ENCODE measurements at places on chromosomes 4 and X.

DNA sequence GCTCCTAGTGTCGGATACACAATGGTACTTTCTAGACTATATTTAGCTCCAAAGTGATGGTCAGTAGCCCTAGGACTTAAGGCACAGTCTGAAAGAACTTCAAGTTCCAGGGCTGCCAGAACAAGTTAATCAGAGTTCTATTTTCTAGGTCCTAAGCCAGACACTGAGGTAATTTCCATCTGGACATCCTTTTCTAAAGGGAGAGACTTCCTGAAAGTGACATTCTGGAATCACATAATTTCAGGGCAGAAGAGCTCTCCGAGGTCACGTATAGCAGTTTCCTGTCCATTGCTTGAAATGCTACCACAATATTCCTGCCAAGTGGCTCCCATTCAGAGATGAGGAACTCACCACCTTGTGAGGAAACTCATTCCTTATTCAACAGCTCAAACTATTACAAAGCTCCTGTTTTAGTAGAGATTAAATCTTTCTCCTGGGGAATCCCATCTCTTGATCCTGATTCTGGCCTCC lies 117.9 kb downstream of the COL25A1 start:
- peak; percentile 18 for DNase-seq

DNA sequence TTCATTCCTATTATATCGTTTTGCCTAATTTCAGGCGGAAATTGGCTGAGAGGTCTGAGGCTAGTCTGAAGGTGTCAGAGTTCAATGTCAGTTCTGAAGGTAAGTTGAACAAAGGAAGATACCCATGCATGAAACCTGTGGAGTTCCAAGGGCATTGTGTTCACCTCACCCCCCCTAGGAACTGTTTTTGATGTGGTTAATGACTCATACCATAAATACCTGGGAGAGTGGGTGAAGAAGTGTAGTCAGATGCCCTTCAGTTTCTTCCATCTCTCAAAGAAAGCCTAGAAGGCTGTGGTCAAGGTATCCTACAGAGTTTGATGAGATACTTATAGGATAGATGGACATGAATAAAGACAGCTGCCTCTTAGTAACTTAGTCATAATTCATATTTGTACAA lies 2.7 kb downstream of the UTP14A start:
- no peak for DNase-seq

DNA sequence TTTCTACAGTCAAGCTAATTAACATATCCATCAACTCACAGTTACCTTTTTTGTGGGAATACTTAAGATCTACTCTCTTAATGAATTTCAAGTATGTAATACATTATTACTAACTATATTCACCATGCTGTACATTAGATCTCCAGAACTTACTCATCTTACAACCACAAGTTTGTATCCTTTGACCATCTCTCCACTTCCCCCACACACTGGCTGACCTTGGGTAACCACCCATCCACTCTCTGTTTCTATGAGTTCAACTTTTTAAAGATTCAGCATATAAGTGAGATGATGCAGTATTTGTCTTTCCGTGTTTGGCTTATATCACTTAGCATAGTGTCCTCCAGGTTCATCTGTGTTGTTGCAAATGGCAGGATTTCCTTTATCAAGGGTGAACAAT lies 30.5 kb upstream of the MAGED1 start:
- no peak for DNase-seq

GRCh38 chrX:11588097-11588496 lies 77.6 kb downstream of the ARHGAP6 start:
- DNase-seq: no peak

DNA sequence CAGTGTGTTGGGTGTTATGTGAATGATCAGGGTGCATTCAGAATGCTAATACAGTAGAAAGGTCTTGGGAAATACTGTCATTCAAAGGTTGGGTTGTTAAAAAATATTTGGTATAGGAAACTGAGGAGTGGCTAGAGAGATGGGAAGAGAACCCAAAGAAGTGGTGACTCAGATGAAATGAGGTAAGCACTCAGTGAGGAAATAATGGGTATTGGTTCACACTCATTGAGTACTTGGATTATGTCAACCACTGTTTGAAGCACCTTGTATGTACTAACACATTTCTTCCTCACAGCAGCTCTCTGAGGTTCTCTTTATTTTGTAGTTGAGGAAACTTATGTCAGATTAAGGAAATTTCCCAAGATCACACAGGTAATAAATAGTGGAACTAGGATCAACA lies 40.8 kb upstream of the NUDT6 start:
- DNase-seq: peak; percentile 12

GRCh38 chr4:113636877-113637276 lies 124.7 kb downstream of the CAMK2D start:
- DNase-seq: peak; percentile 65

DNA sequence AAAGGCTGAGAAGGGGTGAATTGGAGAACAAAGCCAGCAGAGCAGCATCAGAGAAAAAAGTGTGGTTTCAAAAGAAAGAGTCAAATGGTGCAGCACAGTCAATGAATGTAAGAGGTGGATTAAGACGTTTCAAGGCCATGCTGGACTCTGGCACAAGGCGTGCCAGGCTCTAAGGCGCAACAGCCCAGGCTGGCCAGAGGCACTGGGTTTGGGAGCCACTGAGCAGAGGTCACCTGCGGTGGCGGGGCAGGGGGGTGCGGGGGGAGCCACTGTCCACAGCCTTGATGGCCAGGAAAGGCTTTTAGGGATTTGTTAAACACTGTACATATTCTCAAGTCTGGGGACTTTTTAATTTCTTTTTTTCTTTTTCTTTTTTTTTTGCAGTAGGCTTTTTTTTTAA lies 222.5 kb upstream of the FAT1 start:
- DNase-seq: no peak

DNA sequence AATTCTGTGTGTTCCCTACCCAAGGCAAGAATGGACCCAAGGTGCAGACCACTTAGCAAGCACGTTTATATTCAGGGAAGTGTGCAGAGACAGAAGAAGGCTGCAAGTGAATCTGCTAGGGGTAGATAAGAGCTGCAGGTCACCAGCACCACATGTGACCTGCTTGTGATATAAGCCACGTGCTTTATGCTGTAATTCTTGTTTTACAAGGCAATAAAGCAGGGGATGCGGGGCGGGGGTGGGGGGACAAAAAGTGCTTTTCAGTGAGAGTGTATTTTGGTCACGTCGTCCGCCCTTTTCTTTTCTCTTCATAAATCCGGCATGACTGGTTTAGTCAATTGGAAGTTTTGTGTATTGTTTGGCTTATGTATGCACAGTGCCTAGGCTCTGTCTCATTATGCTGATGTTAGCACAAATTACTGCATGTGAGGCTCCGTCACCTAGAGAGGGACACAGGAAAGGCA lies 192.7 kb downstream of the RBMX2 start:
- DNase-seq: no peak

- no peak for DNase-seq
Observed at GRCh38 chr4:7795983-7796382, 143.7 kb downstream of the AFAP1 start.

DNA sequence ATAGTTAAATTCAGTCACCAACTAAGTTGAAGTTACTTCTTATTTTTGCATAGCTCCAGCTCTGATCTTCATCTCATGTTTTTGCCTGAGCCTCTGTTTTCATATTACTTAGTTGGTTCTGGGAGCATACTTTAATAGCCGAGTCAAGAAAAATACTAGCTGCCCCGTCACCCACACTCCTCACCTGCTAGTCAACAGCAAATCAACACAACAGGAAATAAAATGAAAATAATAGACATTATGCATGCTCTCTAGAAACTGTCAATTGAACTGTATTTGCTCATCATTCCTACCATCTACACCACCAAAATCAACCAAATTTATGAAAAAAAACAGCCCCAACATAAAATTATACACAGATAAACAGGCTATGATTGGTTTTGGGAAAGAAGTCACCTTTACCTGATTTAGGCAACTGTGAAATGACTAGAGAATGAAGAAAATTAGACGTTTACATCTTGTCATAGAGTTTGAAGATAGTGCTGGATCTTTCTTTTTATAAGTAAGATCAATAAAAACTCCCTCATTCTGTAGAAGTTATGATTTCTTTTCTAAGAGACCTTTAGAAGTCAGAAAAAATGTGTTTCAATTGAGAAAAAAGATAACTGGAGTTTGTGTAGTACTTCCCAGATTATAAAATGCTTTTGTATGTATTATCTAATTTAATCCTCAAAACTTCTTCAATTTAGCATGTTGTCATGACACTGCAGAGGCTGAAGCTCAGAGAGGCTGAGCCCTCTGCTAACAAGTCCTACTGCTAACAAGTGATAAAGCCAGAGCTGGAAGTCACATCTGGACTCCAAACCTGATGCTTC lies 7.0 kb downstream of the ALB start:
- DNase-seq: no peak

DNA sequence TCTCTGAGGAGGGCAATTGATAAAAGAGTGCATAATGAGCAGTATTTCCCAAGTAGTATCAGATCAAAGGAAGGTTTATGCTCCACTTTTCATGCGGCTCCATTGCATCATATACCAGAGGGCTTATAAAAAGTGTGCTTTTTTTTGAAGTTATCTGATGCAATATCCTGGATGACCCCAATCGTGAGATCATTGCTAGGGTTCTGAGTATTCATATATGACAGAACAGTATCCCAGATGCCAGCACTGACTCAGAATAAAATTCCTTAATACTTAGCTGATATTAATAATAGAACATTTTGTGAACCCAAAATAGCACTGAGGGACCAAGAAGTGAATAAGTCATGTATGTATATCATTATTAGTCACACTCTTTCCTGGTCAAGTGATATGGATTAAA lies 945.5 kb upstream of the AGA start:
- DNase-seq: no peak

GRCh38 chrX:111101580-111101979 lies 5.6 kb downstream of the PAK3 start:
- DNase-seq: no peak

- DNase-seq: peak; percentile 93
Observed at GRCh38 chr4:38948551-38948950, 80.9 kb downstream of the FAM114A1 start.

DNA sequence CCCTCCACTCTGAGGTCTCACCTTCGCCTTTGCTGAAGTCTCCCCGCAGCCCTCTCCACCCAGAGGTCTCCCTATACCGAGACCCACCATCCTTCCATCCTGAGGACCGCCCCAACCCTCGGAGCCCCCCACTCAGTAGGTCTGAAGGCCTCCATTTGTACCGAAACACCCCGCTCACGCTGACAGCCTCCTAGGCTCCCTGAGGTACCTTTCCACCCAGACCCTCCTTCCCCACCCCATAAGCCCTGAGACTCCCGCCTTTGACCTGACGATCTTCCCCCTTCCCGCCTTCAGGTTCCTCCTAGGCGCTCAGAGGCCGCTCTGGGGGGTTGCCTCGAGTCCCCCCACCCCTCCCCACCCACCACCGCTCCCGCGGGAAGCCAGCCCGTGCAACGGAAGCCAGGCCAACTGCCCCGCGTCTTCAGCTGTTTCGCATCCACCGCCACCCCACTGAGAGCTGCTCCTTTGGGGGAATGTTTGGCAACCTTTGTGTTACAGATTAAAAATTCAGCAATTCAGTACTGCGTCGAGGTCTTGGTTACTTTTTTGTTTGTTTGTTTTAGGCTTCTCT lies 5.0 kb downstream of the SOD3 start:
- DNase-seq: no peak

- peak; percentile 91 for DNase-seq
Observed at GRCh38 chrX:72201836-72202536, 20.4 kb downstream of the PIN4 start.

DNA sequence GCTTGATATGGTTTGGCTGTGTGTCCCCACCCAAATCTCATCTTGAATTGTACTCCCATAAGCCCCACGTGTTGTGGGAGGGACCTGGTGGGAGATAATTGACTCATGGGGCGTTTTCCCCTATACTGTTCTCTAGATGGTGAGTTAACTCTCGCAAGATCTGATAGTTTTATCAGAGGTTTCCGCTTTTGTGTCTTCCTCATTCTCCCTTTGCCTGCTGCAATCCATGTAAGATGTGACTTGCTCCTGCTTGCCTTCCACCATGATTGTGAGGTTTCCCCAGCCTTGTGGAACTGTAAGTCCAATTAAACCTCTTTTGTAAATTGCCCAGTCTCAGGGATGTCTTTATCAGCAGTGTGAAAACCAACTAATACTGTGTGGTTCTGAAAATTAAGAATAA lies 11.5 kb downstream of the SLAIN2 start:
- no peak for DNase-seq

DNA sequence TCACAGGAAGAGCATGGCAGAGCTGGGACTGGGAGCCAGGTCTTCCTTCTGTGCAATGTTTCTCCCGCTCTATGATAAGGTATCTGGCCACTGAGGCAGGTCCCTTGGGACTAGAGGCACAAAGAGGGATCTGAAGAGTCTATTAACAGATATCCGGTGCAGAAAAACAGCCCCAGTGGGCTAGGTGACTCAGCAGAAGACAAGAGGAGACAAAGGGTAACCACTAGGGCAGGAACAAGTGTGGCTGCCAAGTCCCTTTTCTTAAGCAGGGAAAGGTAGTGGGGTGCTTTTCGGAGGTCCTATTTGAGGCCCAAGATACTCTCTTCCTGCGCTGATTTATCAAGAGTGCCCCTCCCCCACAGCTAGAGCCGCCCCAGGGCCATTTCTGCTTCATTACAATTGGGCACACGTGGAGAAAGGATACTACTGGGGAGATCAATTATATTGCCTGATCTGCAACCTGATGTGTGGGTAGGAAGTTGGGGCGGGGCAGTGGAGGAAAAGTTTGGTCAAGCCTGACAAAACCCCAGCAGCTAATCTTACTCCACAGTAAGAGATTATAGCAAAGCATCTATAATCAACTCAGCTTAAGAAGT lies at the start of gene DGAT2L6:
DGAT2L6 (plus strand) TSS at position 546 of the 596 bp plus-strand sequence. CDS start 100 bp downstream, outside the sequence.
- DNase-seq: no peak

- no peak for DNase-seq
Observed at GRCh38 chr4:791898-792625, 33.9 kb downstream of the CPLX1 start.

DNA sequence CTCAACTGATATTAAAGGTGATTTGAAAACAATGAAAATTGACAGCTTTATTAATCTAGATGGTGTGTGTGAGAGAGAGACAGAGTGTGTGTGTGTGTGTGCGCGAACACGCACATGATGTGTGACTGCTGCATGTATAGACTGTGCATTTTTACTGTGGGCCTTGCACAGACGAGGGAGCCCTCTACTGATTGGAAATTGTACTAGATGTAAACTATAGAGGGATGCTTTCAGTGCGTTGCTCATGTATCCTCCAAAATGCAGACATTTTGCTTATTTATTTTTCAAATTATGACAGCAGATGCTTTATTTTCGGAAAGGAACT lies 168.4 kb upstream of the GK2 start:
- DNase-seq: peak; percentile 66

DNA sequence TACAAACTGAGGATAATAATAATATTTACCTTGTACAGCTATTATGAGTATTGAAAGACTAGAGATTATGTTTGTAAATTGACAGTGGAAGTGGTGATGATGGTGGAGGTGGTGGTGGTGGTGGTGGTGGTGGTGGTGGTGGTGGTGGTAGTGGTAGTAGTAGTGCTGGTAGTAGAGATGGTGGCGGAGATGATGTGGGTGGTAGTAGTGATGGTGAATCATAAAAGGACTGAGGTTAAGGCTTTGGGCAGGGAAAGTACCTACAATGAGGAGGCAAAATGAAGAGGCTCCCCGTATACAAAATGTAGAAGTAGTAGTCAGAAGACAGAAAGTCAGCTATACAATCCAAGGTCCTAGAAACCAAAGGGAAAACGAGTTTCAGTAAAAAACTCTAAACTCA lies 214.1 kb downstream of the BCOR start:
- no peak for DNase-seq
